ENCODE measurements at places on chromosomes 3 and 15.

DNA sequence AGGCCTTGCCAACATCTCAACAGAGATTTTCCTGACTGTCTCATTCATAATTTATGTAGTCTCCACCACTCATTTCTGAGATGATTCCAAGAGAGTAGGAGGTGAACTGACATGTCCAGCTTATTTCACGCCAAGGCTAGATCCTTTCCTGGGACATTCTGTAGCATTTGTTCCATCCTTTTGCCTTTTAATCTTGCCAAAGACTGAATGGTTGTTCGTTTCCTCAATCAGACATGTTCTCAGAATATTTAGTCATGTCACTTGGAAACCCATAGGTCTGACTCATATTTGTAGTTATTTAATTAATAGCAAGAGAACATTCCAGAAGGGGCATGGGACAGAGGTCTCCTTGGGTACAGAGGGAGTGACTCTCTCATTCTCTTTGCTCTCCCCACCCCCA lies 80.9 kb downstream of the DHX36 start:
- DNase-seq, result no peak

DNA sequence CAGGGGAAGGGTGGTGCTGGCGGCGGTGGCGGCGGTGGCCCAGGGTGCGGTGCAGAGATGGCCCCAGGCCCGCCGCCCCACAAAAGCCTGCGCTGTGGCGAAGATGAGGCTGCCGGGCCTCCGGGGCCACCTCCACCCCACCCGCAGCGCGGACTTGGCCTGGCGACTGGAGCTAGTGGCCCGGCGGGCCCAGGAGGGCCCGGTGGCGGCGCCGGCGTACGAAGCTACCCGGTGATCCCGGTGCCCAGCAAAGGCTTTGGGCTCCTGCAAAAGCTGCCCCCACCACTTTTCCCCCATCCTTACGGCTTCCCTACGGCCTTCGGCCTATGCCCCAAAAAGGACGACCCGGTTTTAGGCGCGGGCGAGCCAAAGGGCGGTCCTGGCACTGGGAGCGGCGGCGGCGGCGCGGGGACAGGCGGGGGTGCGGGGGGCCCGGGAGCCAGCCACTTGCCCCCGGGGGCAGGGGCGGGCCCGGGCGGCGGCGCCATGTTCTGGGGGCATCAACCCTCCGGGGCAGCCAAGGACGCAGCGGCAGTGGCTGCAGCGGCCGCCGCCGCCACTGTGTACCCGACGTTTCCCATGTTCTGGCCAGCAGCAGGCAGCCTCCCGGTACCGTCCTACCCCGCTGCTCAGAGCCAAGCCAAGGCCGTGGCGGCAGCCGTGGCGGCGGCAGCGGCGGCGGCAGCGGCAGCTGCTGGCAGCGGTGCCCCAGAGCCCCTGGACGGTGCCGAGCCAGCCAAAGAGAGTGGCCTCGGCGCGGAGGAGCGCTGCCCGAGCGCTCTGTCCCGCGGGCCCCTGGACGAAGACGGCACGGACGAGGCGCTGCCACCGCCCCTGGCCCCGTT lies 1.6 kb downstream of the SKOR1 start:
- no peak for DNase-seq

DNA sequence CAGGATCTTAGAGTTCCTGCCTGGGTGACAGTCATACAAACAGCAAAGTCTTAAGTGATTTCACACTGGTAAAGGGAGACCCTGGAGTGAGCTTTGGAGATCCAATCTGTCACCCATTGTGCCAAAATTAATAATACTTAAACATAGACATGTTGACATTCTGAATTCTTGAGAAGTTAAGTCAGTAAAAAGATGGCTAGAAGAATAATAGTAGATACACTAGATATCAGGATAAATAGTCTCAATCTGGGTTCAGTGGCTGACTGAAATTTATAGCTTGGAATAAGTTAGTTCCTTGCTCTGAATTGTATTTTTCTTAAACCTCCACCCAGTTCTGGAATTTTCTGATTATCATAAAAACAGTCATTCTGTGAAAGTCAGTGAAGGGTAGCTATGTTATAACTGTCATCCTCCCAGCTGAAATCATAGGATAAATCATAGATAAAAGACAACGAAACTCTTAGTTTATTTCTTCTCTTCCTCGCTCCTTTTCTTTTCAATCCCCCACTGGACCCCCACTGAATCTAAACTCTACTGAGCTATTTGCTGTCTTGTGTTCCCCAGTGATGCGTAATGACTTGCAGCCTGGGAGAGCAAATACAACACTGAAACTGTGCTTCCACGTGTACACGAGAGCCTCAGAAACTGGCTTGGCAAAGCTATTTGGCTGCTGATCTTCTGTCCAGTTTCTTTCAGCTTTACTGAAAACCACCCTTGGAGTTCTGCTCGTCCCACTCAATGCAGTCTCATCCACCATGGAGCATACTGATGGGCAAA lies 175.4 kb upstream of the TP63 start:
- no peak for DNase-seq

GRCh38 chr3:3353153-3353552 lies 173.7 kb upstream of the CRBN start:
- no peak for DNase-seq

All from SIG-M5 (cell line).